ENCODE measurements at places on chromosomes 2 and 18.

DNA sequence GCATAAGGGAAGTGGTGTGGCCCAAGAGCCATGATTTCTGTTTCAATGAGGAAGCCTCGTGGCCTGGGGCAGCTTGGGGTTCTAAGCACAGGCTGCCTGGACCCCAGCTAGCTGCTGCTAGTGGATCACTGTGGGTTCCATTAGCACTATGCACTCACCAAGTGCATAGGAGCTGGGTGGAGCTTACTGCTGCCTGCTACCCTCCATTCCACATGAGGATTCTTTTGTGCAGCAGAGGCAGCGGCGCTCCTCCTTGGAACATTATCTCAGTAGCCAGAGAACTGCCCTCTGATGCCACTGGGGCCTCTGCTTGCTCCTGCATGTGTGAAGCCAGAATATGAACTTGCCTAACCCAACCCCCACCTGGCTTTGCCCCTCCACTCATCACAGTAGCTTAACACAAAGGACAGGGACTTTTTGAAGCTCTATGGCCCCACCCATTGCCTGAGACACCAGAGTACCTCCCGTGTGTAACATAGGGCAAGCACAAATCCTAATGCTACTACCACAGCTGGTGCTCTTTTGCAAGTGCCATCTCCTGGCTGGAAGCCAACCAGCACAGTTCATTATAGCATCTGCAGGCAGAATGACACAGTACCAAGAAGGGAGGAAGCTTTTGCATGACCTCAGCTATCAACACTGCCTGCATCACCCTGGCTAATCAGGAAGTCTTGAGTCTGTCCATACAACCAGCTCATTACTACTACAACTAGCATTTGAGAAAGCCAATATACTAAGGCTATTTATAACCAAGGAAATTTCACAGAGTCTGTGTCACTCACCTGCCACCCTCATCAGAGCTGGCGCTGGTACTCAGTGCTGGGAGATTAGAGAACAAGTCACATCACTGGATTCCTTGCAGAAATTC is 297.0 kb upstream of the GULP1 start:
- DNase-seq = no peak

DNA sequence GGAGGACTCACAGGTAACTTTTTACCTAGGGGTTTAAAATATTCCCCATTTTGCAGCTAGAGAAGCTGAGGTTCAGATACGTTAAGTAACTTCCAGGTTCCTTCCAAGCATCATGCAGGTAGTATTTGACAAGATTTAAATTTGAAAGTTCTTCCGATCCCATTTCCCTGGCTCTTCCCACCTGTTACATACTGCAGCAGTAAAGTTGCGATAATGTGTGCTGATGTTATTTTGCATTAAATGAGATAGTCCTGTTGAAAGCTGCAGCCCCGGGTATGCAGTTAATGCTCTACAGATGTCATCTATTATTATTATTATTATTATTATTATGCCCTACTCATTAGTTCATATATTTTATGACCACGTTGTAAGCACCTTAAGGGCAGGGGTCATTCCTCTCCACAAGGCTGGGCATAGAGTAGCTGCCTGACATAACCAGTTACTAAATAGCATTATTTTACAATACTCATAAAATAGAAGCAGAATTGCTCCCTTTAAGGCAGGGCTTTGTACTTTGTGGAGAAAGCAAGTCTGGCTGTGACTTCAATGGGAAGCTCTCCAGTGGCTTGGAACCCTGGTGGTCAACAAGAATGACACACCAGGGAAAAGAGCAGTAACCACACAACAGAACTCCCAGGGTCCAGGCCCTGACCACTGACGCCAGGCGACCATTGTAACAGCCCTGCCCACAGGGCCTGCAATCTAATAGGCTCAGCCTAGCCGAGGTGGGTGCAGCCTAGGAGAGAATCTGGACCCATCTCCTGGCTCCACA is 112.0 kb upstream of the STPG4 start:
- no peak for DNase-seq

GRCh38 chr2:98242003-98242402 is 104.3 kb upstream of the CNGA3 start:
- DNase-seq = no peak

DNA sequence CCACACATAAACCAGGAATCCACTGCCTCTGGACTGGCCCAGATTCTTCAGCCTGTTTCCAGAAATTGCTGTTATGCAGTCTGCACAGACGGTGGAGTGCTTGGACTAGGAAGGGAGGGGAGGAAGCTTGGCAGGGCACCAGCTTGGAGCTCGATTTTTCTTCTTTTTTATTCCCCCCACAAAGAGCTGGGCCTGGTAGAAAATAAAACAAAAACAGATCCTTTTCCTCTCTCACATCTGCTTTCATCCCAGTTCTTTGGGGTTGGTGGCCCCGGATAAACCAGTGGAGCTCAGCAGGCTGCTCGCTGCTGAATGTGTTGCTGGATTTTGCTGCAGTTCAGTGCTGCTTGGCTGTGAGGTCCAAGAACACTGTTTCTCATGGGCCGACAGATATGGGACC is 16.0 kb downstream of the LRRTM1 start:
- no peak for DNase-seq

GRCh38 chr2:162308747-162309503 is 9.6 kb downstream of the IFIH1 start:
- DNase-seq = no peak

DNA sequence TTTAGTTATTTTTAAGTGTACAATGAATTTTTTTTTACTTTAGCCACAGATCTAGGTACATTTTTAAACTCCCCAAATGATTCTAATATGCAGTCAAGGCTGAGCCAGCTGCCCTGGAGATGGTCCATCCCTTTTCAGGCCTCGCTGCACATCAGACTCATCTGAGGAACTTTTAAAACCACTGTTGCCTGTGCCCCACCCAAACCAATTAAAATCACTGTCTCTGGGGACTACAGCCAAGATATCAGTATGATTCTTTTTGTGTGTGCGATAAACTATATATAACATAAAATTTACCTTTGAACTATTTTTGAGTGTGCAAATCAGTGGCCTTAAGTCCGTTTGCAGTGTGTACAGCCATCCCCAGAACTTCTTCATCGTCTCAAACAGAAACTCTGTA is 9.1 kb upstream of the MALT1 start:
- DNase-seq = no peak

- DNase-seq = no peak
Measured at GRCh38 chr2:164717000-164717803, 95.9 kb upstream of the GRB14 start.

Data from activated CD4-positive, alpha-beta T cell treated with anti-CD3 and anti-CD28 coated beads, Interleukin-2, amount 50 U/mL, for 1 hour (primary cell).